Right ventricle myocardium superior (tissue), 1 donor: ENCODE measurements at places on chromosomes 7 and 10.

- no peak for DNase-seq
These were observed 333.1 kb downstream of the ETV1 start for GRCh38 chr7:13656330-13656729.

DNA sequence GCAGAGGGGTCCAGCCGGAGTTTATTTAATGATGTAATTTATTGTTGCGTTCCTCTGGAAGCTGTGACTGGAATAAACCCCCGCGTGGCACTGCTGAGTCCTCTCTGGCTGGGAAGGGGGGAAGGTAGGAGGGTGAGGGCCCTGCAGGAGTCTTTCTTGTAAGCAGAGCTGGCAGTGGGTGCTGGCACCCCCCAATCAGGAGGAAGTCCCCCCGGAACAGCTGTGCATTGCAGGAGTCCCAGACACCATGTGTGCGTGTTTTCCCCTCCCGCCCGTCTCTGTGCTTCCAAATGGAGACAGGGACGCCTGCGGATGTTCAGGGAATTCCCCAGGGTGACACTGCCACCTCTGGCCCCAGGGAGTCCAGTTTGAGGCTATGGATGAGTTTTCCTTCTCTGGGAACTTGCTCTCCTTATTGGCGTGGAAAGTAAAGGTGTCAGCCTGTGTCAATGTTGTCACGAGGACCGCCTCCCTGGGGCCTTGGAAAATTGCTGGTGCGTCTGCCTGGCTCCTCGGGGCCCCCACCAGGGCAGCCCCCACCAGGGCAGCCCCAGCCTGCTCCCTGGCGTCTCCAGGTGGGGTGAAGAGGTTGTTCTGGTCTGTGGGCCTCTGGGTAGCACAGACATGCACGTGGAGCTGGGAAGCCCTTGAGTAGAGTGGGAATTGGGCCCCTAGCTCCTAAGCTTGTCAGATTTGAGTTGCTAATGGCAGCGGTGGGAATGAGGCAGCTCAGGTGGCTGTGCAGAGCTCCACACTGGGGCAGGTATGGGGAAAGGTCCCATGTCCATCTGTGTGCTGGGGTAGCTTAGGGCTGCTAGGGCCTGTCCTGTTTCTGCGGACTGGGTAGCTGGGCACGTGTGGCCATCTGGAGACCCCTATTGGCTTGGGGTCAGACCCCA lies 2.7 kb downstream of the FZD9 start:
- no peak for DNase-seq

DNA sequence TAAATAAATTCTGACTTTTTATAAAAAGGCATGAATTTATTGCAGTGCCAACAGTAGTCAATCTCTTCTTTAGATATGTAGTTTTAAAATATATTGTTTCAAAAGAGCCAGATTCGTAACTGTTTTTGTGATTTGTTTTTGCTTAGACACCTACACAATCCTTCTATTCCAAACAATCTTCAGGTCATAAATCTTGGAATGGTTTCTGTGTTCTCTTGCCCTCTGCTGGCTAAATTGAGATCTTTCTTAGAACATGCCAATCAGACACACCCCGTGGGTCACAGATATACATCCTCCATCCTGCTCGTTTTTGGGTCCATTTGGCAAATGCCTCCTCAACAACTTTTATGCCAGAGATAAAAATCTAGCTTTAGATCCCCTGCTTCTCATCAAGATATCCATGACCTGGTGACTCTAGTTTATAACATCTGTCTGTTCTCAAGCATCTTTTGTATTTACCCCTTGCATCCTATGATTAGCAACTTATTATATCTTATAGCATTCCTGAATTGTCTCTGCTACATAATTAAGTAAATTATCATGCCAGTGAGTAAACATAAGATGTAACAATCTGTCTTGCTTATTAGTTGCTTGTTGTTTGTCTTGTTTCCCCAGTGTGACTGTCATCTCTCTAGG lies 35.3 kb upstream of the IFRD1 start:
- DNase-seq: no peak

DNA sequence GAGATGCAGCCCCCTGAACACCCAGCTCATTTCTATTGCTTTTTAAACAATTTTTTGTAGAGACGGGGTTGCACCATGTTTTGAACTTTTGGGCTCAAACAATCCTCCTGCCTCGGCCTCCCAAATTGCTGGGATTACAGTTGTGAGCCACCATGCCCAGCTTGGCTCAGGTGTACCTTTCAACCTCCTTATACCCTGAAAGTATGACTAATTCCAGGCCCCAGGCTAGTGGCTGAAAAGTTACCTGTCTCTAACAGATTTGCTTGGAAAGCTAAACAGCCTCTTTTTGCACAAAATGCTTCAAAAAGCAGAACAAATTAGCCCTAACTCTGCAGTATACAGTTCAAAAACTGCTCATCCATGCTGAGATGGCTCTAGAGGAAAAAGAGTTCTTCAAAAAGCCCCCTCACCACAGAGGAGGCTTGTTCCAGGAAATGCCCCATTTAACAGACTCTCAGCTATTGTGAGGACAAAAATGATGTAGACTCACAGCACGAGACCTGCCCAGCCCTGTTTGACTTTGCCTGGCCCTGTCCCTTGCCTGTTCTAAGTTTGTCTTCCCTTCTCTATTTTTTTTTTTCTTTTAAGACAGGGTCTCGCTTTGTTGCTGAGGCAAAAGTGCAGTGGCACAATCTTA lies 13.4 kb upstream of the AP1S1 start:
- DNase-seq: no peak

- no peak for DNase-seq
These were observed 52.0 kb upstream of the ZNRF2 start for GRCh38 chr7:30232391-30232790.

DNA sequence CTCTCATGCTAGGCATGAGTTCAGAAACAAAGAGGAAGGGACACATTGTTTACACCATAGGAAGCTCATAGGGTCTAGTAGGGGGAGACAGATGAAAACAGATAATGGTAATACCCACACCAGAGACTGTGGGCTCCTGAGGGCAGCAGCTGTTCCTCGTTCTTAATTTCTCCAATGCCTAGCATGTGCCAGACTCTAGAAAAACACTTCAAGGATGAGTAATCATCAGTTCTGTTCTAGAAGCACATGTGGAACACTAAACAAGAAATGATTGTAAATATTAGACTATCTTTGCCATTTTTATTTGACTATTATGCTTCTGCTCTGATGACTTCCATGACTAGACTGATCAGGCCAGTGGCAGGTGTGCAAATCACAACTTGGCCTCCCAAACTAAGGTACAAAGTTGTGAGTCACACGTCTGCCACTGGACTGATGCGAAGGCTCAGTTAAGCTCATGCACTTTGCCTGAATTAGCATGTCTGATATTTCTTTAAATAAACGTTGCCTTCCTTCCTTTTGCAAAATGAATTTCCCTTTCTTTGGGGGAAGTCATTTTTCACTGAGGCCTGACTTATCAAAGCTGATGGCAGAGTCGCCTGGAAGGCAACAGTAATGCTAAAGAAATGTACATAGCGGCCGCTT lies 89.2 kb upstream of the FGL2 start:
- DNase-seq: no peak
